ENCODE measurements at places on chromosomes 2 and 18.

DNA sequence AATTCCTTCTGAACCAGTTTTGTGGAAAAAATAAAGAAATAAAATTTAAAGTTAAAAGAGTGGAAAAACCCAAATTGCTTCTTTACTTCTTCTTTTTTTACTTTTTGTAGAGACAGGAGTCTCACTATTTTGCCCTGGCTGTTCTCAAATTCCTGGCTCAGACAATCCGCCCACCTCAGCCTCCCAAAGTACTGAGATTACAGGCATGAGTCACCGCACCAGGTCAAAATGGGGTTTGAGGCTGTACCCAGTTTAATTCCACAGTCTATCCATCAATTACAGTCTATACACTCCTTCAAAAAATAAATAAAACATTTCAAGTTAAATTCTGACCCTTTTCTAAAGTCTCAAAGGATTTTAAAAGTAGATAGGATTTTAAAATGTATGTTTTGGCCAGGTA lies 120.3 kb downstream of the FAM161A start:
- no peak for DNase-seq

DNA sequence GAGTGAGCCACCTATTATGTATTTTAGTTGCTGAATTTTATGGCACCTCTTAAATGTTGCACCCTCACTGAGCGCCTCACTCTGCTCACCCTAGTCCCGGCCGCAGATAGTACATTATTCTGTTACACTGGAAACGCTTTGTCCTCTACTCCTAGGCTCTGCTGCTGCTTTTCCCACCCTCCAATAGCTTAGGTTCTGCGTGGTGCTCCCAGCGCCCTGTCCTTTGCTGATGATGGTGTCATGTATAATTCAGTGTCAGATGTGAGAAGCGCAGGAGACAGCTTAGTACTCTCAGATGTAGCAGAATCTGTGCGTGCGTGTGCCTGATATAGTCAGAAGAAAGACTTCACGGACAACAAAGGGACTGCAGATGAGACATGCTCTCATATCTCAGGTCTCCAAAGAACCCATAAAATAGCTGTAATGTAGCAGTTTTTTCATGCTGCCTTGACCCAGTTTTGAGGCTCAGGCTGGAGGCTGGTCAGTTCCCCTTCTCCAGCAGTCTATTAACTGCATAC lies 1.4 kb upstream of the REEP1 start:
- DNase-seq: no peak

DNA sequence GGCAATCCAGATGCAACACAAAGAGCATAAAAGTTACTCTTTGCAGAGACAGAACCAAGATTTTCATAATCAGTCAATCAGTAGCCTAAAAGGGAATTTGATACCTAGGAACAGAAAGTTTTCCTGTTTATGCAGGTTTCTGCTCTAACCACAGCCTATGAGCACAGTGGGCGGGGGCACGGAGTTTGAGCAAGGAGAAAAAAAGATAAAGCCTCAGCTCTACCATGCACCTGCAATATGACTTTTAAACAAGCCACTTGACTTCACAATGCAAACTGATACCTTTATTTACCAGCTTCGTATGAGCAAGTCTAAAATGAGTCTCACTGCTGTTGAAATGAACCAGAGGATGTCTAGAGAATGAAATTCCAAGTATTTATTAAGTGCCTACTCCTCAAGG lies 5.6 kb upstream of the LRATD1 start:
- DNase-seq: no peak

DNA sequence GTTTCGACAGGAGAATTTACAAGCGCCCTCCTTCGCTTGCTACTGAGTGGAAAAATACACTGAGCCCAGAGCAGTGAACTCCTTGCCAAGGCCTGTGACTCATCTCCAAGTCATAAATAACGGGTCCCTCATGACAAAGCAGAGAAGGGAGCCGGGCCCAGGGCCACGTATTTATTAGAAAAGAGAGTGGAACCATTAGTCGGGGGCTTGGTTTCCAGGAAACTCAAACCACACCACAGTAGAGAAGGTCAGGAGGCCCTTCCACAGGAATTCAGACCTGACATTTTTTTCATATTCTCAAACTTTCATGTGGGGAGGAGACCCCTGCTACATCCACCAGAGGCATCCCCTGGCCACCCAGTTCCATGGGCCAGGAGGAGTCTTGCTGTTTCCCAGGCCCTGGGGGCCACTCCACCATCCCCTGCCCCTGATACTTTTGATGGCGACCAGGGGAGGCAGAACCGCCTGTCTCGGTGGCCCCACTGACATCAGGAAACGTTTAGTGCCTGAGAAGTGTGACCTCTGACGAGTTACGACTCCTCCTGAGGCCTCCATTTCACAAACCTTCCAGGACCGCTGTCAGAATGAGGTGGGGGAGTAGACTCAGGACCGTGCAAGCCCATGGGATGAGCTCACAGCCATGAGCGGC lies 289.7 kb downstream of the DYSF start:
- peak; percentile 76 for DNase-seq

DNA sequence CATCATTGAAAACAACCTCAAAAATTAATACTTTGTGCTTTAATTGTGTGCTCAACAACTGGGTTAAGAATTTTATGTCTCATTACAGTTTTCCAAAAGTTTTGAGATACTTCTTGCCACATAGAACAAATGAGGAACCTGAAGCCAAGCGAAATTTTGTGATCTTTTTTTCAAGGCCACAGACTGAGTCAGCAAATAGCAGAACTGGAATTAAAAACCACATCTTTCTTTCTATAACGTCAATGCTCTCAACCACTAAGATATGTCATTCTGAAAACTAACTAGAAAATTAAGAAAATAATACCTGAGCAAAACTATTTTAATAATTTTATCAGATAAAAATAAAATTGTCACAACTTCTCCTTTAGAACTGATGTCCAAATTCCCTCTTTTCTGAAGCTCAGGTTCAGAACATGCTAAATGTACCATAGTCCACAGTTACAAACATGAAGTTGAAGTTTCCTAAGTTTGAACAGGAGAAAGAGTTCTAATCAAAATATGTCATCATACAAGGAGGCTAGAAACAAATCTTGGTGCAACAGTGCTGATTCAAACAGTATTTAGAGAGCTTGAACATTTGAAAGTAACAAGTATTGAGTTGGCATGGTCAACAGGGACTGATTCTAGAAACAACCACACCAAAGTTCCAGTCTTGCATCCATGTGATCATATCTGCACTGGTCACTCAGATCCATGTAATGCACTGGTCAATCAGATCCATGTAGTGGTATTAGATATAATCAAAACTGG lies 27.6 kb upstream of the CALCRL start:
- no peak for DNase-seq

- DNase-seq: no peak
Observed at GRCh38 chr18:62716619-62717168, 1.4 kb downstream of the PHLPP1 start.

- no peak for DNase-seq
Observed at GRCh38 chr18:46668135-46668534, 11.1 kb upstream of the LOXHD1 start.

DNA sequence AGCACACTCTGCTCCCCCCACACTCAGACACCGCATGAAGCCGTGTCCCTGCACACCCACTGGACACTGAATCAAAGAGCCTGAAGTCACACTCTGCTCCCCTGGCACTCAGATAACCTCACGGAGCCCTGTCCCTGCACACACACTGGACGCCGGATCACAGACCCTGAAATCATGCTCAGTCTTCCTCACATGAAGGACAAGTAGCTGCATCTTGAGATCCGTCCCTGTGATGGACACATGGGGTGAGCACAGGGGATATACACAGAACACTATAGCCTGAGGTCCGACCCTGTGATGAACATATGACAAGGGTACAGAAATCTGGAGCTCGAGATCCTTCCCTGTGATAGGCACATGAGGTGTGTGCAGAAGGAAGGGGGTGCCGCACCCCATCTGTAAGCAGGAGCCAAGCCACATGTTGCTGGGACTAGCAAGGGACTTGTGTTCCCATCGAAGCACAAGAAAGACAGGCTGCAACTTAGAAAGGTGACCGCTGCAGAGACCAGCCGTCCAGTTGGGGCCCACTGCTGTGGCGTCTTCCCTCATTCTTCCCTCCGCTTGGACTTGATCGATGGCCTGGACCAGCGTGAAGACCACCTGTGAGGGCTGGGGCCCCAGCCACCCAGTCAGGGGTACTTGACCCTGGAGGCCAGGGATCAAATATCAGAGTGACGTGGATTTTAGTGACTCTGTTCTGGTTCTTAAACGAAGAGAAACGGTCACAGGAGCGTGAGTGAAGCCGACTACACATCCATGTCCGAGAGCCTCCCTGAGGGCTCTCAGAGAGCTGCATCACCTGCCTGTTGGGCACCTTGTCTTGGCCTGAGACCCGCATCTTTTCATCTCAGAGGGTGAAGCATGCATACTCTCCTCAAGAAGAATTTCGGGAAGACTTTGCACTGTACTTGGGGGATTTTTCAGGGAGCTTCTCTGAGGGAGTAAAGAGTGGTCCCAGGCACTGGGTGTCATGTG lies 391.7 kb upstream of the SALL3 start:
- no peak for DNase-seq

DNA sequence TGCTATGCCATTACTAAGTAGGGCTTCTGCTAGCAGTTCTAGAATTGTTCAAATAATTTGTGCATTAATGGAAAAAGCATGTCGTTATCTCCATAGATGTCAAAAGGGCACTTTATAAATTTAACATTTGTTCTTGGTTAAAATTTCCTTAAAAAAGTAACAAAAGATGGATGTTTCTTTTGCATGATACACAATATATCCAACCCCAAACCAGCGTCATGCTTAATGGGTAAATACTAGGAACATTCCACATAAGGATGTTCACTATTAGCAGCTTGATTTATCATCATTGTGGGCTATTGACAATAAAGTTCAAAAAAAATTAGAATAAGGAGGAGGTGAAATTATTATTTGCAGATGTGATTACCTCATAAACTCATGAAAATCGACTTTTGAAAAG lies 79.7 kb downstream of the GREB1L start:
- no peak for DNase-seq

DNA sequence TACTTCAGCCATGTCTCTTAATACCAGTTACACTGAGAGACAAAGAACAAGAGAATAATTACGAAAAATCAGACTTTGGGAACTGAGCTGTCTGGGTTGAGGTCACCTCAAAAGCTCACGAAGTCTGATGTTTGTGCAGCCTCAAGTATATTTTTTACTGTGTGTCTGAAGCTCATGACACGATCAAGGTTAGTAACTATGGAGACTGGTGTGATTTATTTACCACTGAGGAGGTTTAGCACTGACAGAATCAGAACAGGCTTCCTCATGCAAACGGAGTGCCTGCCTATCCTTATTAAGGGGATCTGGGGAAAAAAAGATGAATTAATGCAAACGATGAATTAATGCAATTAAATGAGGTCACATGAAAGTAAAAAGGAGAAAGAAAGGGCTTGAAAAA lies 61.1 kb upstream of the RAPH1 start:
- DNase-seq: no peak

DNA sequence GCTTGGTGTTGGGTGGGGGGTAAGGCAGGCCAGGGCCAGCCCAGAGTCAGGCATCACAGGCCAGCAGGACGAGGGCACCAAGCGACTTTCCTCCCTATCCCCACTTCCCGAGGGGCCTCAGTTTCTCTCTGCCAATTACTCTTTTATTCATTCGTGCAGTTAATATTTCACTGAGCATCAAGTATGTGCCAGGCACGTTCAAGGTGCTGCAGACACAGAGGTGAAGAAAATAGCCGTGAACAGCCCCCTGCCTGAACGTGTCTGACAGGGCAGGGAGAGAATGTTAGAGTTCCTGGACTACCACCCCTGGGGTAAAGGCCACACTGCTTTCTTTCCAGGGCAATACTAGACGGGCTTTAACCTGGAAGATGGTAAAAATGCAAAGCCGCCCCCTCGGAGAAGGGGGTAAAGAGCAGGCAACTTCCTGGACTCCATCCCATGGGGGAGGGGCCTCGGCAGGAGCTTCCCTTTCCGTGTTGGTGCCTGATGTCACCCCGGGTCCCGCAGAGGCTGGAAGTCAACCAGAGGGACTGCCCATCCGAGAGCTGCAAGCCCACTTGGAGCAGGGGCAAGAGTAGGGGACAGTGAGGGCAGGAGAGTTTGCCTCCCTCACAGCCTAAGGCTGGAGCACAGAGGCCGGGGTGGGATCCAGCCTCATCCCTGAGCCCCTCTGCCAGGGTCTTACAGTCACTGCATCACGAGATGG lies 47.1 kb downstream of the CENPO start:
- DNase-seq: no peak

DNA sequence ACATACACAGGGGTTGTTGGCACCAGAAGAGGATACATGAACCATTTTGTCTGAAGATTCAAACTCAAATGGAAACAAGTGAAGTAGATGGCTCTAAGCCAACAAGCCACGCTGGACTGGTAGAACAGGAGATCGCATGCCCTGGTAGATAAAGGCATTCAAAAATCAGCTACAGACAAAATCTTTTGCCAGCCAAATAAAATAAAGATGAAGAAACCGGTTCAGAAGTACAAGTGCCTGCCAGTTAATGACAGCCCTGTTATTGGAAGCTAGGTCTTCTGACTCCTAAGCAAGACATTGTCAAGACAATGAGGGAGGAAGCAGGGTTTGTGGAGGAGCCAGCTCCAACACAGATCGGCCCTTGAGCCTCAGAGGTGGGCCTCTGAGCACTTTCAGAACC lies 52.3 kb downstream of the EHD3 start:
- no peak for DNase-seq

GRCh38 chr2:50551868-50552267 lies 480.1 kb downstream of the NRXN1 start:
- DNase-seq: no peak

GRCh38 chr2:62505109-62505749 lies 766 bp downstream of the TMEM17 start:
- DNase-seq: no peak

GRCh38 chr2:37982147-37982582 lies 57.1 kb downstream of the RMDN2 start:
- DNase-seq: no peak

- DNase-seq: no peak
Observed at GRCh38 chr2:217530392-217531090, 472.3 kb downstream of the TNS1 start.

DNA sequence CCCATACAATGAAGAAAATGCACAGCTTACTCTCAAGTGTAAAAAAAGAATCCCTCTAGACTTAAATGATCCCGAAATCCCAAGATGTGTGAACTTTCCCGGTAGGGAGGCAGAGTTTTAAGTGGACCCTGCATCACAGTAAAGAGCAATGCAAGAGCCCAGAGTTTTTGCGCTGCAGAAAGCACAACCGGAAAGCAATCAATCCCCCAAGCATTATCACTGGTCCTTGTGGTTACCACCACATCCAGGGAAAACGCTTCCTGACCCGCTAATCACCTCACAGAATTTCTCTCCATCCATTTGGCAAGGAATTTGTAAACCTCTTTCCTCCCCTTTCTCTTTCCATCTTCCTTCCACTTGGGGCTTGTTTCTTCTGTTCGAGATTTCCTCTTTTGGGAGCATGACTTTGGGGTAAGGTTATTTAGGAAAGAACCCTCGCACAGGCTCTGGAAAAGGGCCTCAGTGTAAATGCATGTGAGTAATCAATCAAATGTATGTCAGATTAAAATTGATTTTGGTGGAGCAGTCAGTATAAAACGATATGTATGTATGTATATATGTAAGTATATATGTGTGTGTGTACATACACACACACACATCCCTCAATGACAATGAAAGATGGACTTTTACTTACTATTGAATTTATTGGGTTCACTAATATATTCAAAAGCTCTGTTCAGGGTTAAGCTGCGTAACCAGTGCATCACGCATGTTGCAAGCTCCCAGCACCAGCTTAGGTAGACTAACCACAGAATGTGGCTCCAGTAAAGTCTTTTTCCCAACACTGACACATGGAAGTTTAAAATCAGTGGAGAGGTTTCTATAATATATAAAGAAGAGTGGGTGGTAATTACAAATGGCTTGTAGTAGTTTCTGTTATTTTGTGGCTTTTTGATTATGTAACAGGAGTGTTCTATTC lies 1.6 kb downstream of the PLCL1 start:
- DNase-seq: no peak

GRCh38 chr18:78422336-78422735 lies 557.3 kb upstream of the SALL3 start:
- no peak for DNase-seq
